ENCODE measurements at places on chromosomes 4 and X. TPM values are rescaled to one million over a fixed set of nuclear protein-coding genes. Genes with fewer than 3 reads are reported as not detected.

WNK3 gene
- total RNA-seq: 4.0 TPM

AADAT gene
- 5.8 TPM for total RNA-seq

TMSB15C gene
- not detected for total RNA-seq

TRIM2 gene
- total RNA-seq: 176 TPM

OPRPN gene
- not detected for total RNA-seq

UGDH gene
- total RNA-seq: 95.0 TPM

NUDT10 gene
- total RNA-seq: not detected

SLC10A4 gene
- 1.7 TPM for total RNA-seq

IGFBP7 gene
- 197 TPM for total RNA-seq

TAF7L gene
- not detected for total RNA-seq

CXorf58 gene
- not detected for total RNA-seq

MAGED4 gene
- total RNA-seq: 10.3 TPM
